ENCODE measurements at places on chromosomes 12 and 14.

GRCh38 chr14:79483477-79484388 lies 727.6 kb downstream of the DIO2 start:
- DNase-seq = no peak

- DNase-seq = no peak
Measured at GRCh38 chr14:52000696-52001095, 11.3 kb downstream of the RTRAF start.

- no peak for DNase-seq
Measured at GRCh38 chr14:53187921-53188463, 34.9 kb upstream of the DDHD1 start.

GRCh38 chr12:45354399-45354798 lies 138.5 kb downstream of the ANO6 start:
- no peak for DNase-seq

DNA sequence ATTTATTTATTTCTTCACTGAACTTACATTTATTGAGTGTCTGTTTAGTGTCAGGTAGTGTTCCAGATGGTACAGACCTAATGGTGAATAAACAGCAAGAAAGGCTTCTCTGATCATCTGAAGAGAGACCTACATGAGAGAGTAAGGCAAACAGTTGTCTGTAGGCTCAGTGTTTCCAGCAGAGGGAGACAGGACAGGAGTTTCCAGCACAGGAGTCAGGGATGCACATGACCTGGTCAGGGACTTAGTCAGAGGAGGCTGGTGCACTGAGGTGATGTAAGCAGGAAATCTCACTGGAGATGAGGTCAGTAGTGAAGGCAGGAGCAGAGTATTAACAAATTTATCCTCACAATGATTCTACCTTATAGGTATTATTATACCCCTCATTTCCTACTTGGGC lies 233.2 kb downstream of the MDGA2 start:
- no peak for DNase-seq

GRCh38 chr14:95840094-95840700 lies 36.4 kb upstream of the TUNAR start:
- no peak for DNase-seq

- no peak for DNase-seq
Measured at GRCh38 chr12:3116106-3116844, 39.1 kb downstream of the TSPAN9 start.

GRCh38 chr14:68380329-68380741 lies 412.5 kb downstream of the ZFP36L1 start:
- no peak for DNase-seq

GRCh38 chr14:71883094-71883493 lies 49.1 kb upstream of the RGS6 start:
- DNase-seq = no peak

DNA sequence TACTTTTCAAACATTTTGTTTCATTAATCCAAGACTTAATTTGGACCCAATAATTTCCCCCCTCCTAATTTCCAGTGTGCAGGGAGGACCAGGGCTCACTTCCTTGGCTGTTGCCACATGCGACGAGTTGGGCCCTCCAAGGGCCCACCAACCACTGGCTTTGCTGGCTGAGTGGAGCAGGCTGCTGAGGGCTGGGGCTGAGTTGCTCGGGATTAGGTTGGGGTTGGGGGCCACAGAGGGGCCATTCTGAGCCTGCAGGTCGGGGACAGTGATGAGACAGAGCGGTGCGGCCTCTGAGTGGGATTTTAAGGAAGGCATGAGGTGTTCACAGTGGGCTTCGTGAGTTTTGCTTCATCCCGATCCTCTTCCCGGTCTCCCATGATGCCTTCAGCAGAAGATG lies 6.1 kb upstream of the TRAF3 start:
- no peak for DNase-seq

DNA sequence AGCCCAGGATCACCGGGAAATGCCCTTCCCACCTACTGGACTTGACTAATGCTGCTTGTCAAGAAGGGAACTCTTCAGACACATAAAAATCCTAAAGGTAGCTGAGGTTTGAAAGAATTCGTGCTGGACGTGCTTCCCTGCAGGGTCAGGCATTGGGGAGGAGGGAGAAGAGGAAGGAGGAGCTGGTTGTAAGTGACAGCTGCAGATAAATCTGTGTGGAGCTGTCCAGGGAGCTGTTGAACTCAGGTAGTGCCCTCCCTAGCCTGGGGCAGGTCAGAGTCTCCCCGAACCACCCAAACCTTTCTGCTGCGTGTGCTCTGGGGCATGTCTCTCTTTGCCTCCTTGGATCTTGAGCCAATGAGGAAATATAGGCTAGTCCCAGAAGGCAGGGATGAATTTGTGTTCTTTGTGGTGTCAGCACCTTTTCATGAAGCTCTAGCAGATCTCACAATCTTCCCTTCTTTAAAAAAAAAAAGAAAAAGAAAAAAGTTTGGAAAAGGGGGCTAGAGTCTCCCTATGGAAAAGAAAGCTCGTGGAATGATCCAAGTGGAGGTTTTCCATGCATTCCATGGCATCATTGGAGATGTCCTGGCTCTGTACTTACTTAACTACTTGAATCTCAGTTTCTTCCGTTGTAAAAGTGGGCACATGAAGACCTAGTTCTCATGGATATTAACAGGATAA lies 23.6 kb upstream of the FOS start:
- DNase-seq = no peak

DNA sequence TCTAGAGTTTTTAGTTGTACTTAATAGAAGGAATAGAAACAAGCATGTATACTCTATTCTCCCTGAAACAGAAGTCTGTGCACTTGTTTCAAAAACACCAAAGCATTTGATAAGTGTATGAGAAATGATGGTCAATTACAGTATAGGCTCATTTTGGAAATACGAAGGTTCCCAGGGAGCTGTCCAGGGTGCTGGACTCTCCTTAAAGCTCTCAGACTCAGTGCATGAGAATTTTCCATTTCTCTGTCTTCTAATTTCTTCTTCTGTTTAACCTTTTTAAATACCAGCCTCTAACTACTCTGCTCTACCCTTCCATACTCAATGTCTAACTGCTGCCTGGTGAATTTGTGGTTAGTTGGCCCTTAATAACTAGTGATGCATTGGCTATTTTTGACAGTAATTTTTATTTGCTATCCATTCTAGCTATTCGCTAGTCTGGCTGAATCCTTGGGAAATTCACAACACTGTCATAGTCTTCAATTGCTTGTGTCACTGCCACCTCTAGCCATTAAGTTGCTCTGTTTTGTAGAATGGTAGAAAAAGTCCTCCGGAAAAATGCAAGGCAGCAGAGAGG lies 229.2 kb downstream of the NRXN3 start:
- no peak for DNase-seq

GRCh38 chr12:120925740-120926563 lies 21.8 kb upstream of the SPPL3 start:
- DNase-seq = no peak

- no peak for DNase-seq
Measured at GRCh38 chr14:103354141-103354540, 20.1 kb downstream of the EIF5 start.

- no peak for DNase-seq
Measured at GRCh38 chr12:4068981-4069669, 195.9 kb upstream of the PARP11 start.

GRCh38 chr14:35367056-35367372 lies 37.5 kb downstream of the NFKBIA start:
- DNase-seq = no peak
